Cardiac atrium fibroblast (primary cell): ENCODE measurements at places on chromosomes 12 and 14. TPM values are rescaled to one million over a fixed set of nuclear protein-coding genes. Genes with fewer than 3 reads are reported as not detected.

TGFB3 gene
- 9.2 and 10.5 TPM in 2 replicates for total RNA-seq

TMEM120B gene
- total RNA-seq: 7.8 and 13.2 TPM in 2 replicates

KRT77 gene
- not detected in 2 replicates for total RNA-seq

KLRD1 gene
- not detected in 2 replicates for total RNA-seq

ZNF385A gene
- 3.2 and 14.3 TPM in 2 replicates for total RNA-seq

NUAK1 gene
- total RNA-seq: 11.4 and 11.8 TPM in 2 replicates

MFAP5 gene
- total RNA-seq: 13.0 and 22.7 TPM in 2 replicates

CDC42BPB gene
- 74.2 and 75.8 TPM in 2 replicates for total RNA-seq

PPP2R5C gene
- total RNA-seq: 57.2 and 65.8 TPM in 2 replicates

RASSF9 gene
- 0.90 and 1.6 TPM in 2 replicates for total RNA-seq

PRICKLE1 gene
- total RNA-seq: 1.3 and 2.2 TPM in 2 replicates

SLC5A8 gene
- total RNA-seq: not detected in 2 replicates

CLEC6A gene
- total RNA-seq: not detected in 2 replicates

MAPKAPK5 gene
- total RNA-seq: 29.1 and 47.8 TPM in 2 replicates

USP44 gene
- total RNA-seq: not detected in 2 replicates

TC2N gene
- 0.97 and 1.3 TPM in 2 replicates for total RNA-seq

LBHD2 gene
- not detected in 2 replicates for total RNA-seq

KRT79 gene
- total RNA-seq: not detected in 2 replicates
